ENCODE measurements at places on chromosomes 11 and 22.

DNA sequence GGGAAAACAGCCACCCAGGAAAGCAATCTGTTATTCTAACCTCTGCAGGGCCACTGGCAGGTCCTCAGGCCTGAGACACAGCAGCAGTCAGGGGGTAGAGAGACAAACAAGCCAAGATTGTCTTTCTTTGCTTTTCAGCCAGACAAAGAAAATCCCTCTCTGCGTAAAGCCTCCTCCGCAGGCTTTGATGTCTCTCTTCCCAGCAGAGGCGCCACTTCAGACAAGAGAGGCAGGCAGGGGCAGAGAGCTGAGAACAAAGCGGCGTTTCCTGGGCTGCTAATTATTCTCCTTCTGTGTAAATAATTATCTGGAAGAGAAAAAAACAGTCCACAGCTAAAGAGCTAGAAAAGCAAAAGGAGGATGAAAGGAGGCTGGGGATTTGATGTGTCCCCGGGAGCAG is 102.7 kb upstream of the SEZ6L start:
- DNase-seq = no peak

DNA sequence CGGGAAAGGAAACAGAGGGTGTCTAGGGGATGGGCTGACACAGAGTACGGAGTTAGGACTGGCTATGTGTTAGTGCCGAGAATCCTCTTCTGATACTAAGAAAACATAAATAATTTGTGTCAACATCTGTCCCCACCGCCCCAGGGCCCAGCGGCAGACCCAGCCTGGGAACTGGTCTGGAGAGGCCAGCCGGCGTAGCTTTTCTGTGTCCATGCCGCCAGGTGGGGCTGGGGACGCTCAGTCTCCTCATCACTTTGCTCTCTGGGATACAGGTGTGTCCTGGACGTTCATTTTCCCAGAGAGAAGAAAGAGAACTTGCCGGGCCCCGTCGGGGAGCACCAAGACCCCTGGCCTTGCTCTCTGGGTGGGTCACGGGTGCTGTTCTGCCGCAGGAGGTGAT is 54.7 kb downstream of the WNT7B start:
- no peak for DNase-seq

DNA sequence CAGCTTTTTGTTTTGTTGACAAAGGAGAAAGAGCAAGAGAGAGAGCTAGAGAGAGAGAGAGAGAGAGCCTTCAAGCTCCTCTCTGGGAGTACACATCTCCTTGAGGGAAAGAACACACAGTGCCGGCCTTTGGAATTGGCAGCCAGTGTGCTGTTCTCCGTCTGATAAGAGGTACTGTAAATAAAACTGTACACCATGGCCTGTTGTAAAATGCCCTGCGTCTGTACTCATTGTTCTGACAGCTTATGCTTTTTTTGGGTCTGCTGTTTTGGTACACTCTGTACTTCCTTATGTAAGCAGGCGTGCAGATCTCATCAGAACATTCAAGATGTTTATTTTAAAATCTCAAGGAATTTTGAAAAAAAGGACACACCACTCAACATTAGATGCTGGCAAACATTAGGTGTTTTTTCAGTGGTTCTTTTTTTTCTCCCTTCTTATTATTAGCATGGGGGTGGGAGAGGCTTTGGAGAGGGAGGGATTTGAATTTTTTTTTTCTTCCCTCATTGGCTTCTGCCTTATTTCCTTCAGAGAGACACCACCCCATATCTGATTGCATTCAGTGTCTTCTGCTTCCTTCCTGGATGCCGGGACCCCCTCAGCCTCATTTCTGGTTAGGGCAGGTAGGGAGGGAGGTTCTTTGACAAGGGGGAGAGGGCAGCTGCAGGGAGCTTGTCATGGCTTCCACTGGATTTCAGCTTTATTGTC is 116.8 kb upstream of the NNMT start:
- peak; percentile 93 for DNase-seq

GRCh38 chr22:37502342-37503182 is 16.4 kb upstream of the MFNG start:
- DNase-seq = no peak

DNA sequence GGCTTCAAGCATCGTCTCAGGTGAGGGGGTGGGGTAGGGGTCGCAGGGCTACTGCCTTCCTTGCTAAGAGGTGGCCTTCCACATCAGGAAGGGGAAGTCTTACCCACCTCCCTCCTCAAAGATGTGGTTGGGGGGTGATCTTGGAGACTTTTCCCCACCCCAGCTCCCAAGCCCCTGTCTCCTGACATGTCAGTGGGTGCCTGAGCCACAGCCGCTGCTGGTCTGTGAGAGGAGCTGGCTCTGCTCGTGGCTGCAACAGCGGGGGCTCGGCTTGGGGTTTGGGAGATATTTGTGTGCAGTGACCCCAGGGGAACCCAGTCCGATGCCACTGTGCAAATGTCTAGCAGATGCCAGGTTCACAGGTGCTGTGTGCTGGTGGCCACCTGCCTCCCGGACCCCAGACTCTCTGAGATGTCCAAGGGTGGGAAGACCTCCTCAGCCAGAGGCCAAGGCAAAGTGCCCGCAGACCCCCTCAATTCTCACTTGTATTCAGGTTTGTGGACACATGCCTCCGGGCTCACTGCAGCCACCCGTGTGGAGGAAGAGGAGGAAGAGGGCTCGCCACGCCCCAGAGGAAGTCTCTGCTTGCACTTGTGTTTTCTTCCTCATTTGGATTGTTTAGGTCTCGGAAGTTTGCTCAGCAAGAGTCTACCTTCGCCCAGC is 1.9 kb downstream of the KCNQ1 start:
- DNase-seq = no peak

DNA sequence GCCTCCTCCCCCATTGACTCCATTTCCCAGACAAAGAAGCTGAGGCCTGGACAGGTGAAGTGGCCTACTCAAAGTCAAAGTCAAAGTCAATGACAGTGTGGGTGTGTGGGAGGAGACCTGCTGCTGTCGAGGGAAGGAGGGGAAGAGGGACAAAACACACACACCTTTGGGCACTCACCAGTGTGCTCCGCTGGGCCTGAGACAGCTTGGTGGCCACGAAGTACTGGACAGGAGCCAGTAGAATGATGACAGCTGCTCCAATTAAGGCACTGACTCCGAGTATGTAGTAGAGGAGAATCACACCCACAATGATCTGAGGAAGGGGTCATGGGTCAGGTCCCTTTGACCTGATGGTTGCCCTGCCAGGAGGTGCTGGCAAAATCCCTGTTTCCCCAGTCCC is 33.6 kb downstream of the ABCC8 start:
- no peak for DNase-seq

- no peak for DNase-seq
Observed at GRCh38 chr22:46241396-46242007, 8.6 kb downstream of the CDPF1 start.

- DNase-seq = no peak
Observed at GRCh38 chr22:31179345-31179744, 19.4 kb downstream of the RNF185 start.

DNA sequence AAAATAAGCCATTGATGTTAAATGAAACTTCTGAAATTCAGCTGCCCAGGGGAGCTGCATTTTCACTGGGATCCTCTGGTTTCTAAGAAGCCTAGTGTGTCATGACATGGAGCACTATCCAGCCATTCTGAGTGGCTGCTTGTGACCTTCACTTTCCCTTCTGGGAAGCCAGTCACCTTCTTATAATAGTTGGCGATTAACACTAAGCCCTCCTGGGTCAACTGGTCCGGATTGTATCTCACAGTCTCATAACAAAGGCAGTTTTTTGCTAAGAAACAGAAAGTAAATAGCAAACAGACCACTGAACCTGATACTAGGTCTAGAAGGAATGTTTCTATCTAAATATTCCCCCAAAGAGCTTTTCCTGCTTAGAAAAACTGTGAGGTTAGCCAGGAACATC is 7.9 kb downstream of the CSRP3 start:
- no peak for DNase-seq
